Left cardiac atrium (tissue), 4 donors: ENCODE measurements at places on chromosomes 12 and 14.

- no peak for DNase-seq
Observed at GRCh38 chr12:18908191-18908590, 170.3 kb downstream of the CAPZA3 start.

DNA sequence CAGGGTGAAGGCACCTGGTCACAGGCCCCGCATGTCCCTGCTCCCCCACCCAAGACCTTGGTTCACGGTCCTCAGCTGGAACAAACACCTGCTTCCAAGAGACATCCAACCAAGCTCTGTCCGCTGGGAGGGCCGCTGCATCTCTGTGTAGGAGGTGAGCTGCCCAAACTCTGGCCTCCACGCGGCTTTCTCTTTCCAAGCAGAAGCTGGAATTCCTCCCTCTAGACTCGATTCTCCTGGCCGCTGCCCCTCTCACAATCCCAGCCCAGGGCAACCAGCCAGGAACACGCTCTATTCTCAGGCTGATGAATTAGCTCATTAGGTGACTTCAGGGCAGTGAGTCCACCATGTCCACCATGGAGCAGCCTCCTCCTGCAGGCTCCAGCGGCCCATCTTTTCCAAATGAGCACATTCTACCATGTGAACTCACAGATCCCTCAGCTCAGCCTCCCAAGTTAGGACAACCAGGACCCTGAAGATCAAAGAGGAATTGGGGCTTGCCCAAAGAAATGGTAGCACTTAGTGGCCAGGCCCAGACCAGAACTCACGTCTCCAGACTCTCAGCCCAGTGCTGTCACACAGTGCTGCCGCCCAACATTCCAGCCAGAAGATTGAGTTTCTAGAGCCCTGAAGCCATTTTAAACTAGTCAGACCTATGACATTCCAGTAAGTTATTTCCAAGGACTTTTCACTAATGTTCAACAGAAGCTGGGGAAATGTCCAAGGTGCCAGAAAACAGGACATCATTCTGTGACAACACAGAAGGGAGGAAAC lies 146.6 kb downstream of the ANO2 start:
- no peak for DNase-seq

- DNase-seq = no peak
Observed at GRCh38 chr14:77302926-77303325, 17.8 kb downstream of the POMT2 start.

DNA sequence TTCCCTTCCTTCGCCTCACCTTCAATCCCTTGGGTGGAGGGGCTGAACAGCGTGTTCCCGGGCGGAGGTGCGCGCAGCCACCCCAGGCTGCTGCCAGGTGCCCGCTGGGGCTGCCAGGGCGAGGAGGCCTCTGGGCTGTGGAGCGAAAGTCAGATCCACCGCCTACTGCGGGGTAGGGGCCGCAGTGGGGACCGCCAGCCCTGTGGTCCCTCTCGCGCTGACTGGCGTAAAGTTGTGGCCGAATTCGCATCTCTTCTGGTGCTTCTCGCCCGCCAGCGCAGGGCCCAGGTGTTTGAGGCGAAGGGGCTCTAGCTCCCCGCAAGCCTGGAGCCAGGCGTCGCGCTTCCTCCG lies 6.9 kb upstream of the HOXC4 start:
- DNase-seq = no peak

GRCh38 chr14:95759941-95760340 lies 46.0 kb upstream of the TCL1A start:
- DNase-seq = no peak

- no peak for DNase-seq
Observed at GRCh38 chr14:58832095-58832521, 194.3 kb downstream of the DACT1 start.

- DNase-seq = no peak
Observed at GRCh38 chr12:21699851-21700250, 42.2 kb upstream of the LDHB start.

GRCh38 chr14:65193916-65194590 lies 91.7 kb upstream of the MAX start:
- DNase-seq = no peak

- DNase-seq = no peak
Observed at GRCh38 chr12:80707830-80708258, 410 bp downstream of the MYF6 start.

DNA sequence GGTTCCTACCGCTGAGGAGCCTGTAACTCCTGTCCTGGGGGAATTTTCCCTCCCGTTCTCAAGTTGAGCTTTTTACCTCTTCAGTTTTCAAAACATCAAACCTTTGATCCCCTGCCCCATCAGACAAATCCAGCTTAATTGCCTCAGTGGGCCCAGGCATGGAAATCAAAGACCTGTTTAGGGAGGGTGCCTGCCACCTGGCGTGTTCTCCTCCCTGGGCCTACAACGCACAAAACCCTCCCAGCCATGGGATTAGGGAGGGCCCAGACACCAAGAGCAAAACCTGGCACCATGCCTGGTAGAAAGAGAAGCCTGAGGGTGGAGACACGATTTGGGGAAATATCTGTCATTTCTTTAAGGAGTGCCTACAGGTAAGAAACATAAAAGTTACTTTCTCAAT lies 672.9 kb downstream of the BCL11B start:
- DNase-seq = no peak

GRCh38 chr14:96979611-96980074 lies 182.5 kb downstream of the VRK1 start:
- DNase-seq = no peak

DNA sequence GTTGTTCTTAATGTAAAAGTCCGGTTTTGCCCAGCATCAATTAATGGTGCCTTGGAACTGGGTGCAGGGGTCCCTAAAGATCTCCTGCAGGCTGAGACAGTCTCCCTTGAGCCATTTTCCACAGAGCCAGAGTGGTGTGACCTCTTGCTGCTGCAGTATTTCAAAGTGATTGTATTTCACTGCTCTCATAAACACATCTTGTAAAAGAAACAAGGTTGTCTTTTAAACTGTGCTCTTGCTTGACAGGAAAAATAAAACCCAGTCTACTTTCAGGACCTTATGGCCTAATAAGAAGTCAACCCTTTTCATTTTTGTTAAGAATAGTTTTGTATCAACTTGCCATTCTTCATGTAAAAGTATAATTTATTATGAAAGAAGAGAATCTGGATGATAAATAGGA lies 44.7 kb downstream of the TMEM117 start:
- DNase-seq = no peak

- no peak for DNase-seq
Observed at GRCh38 chr14:36910578-36910977, 248.9 kb downstream of the PAX9 start.

DNA sequence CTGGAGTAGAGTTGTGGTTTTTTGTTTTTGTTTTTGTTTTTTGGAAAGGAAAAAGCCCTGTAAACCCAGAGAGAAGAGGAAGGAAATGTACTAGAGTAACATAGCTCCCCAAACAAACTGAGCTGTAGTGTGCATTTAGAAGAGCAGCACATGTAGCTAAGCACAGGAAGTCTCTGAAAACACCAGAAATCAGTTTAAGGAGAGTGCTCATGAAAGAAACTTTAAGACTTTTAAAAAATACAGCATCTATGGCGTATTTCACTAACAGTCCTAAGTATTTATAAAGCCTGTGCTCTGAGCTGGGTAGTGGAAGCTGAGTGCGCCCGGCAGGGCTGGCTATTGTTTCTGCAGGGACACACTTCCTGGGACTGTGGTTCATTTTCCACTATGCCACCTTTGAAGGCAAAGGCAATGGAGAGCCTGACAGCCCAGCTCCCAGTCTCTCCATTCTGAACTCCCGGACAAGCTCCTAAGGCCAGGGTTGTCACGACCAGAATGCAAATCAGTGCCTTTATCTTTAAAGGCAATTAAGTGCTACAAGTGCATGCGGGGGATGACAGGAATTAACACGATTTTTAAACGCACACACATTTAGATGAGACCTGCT lies 45.4 kb downstream of the NIN start:
- DNase-seq = no peak

DNA sequence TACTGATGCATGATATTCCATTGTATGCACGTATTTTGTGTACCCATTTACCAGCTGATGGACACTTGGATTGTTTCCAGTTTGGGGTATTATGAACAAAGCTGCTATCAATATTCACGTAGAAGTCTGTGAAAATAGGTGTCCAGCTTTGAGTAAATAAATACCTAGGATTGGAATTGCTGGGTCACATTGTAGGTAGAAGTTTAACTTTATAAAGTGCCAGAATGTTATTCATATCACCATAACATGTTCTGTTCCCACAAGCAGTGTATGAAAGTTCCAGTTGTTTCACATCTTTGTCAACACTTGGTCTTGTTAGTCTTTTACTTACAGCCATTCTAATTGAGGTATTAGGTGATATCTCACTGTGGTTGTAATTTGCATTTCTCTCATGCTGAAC lies 108.0 kb upstream of the METAP2 start:
- DNase-seq = no peak

DNA sequence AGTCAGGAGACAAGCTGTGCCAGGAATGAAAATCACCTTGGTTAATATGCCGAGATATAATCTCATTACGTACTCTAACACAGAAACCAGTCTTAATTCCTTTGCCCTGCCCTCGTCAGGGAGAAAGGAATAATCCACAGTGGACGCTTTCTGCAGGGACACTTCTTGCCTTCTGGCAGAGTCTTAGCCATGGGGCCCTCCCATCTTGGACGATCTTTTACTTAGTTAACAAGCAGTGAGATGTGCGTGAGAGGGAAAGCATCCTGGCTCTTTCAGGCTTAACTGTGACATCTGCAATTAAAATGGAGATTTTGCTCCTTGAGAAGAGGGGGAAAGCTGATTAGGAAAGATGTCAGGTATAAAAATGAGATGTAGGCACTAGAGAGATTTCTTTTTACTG lies 246.4 kb downstream of the TMEM132C start:
- DNase-seq = no peak

GRCh38 chr14:63986789-63987533 lies 134.2 kb downstream of the SYNE2 start:
- no peak for DNase-seq

DNA sequence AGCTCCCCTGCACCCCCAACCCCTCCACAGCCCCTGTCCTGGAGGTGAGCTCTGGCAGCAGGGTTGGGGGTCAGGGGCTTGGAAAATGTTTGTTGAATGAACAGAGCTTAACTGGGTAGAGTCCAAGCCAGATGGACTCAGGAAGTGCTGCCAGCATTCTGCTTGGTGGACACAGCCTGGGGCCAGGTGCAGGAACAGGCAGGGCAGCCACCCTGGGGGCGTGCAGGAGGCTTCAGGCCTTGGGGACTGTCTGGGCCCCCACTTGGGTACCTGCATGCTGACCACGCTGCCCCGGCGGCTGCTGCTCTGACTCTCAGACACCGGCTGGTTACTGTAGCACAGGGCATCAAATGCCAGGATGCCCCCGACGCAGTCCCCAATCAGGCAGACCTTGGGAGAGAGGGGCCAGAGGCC lies 15.7 kb downstream of the ARL6IP4 start:
- no peak for DNase-seq

- no peak for DNase-seq
Observed at GRCh38 chr12:89950421-89950820, 241.8 kb upstream of the ATP2B1 start.

DNA sequence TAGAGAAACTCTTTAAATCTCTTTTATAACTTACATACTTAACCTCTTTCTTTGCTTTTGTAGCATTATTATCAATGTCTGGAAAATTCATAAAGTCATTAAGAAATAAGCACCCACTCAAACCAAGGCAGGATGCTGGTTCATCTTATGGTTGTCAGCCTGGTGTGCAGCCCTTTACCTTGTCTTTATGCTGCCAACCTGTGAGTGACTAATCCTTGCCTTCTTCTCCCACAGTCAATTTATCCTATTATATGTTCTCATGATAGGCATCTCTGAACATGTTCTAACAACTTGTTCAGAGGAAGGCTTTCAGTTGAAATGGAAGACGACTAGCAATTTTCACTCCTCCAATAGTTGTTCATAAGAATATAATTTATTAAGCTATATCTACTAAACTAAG lies 186.9 kb upstream of the CAND1 start:
- no peak for DNase-seq

- no peak for DNase-seq
Observed at GRCh38 chr12:99152337-99152736, 495.2 kb upstream of the GARIN6 start.

DNA sequence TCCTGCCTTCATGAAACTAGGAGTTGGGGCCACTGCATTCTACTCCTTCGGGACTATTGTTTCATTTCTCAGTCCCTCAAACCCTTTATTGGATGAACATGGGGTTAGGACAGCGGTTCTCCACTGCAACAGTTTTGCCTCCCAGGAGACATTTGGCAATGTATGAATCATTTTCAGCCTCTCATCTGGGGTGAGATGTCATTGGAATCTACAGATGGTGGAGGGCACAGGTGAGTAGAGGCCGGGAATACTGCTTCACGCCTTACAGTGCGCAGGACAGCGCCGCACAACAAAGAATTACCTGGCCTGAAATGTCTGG lies 649 bp upstream of the GNPNAT1 start:
- DNase-seq = no peak

DNA sequence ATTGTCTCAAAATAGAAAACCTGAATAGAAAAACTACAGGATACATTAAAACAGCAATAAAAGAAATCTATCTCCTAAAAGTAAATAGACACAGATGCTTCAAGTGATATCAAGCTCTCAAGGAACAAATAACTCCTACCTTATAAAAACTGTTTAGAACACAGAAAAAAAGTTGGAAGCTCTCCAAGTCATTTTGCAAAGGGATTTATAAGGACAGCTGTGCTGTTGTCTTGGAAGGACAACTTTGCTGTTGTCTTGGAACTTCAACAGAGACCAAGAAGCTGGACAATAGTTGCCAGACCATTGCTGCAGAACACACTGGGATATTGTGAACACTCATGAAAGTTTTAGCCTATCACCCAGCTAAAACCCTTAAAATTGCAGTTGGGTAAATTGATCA lies 780.7 kb downstream of the FLRT2 start:
- no peak for DNase-seq

GRCh38 chr12:77349689-77350370 lies 284.5 kb upstream of the E2F7 start:
- DNase-seq = no peak

- no peak for DNase-seq
Observed at GRCh38 chr12:5797661-5798060, 147.4 kb downstream of the ANO2 start.

- DNase-seq = peak; percentile 70
Observed at GRCh38 chr14:101962503-101962874, 1.9 kb upstream of the DYNC1H1 start.

DNA sequence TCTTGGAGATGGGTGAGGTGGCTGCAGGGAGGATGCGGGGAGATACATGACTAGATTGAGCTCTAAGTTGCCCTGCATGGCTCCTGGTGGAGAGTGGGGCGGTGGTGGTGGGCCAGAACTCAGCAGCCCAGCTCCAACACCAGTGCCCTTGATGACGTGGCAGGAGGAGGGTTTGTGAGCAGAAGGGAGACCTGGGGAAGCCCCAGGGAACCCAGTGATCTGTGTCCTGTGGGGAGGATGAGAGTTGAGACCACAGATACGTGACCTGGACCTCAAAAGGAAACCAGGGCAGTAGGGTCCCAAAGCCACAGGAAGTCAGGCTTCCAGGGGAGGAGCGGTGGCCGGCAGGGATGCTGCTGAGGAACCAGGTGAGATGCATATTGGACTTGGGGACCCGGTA lies 989.1 kb upstream of the TMEM132C start:
- DNase-seq = no peak

DNA sequence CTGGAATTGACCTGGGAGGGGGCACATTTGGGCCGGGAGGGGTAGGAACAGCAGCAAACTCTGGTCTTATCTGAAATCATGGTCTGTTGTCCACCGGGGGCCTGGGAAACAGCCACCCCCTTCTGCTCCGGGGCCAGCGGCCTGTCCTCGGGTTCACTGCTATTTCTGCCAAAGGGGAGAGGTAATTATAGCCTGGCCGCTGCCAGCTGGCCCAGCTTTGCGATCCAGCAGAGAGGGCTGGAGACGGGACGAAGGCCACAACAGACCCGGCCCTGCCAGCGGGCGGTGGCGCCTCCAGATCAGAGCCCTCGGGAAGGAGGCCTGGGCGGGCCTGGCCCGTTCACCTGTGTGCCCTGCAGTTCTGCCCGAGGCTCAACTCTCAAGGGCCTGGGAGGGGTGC lies at the start of gene C14orf180:
Gene C14orf180 (plus strand): TSS at position 258 of the 400 bp plus-strand sequence. CDS start 6,667 bp downstream, outside the sequence.
- peak; percentile 65 for DNase-seq
